Activated naive CD8-positive, alpha-beta T cell treated with anti-CD3 and anti-CD28 coated beads, Interleukin-2, amount 10 ng/mL, durations not matched to agents 7 days and 5 days (primary cell): ENCODE measurements at places on chromosomes 1 and 21. TPM values are rescaled to one million over a fixed set of nuclear protein-coding genes. Genes with fewer than 3 reads are reported as not detected.

DNA sequence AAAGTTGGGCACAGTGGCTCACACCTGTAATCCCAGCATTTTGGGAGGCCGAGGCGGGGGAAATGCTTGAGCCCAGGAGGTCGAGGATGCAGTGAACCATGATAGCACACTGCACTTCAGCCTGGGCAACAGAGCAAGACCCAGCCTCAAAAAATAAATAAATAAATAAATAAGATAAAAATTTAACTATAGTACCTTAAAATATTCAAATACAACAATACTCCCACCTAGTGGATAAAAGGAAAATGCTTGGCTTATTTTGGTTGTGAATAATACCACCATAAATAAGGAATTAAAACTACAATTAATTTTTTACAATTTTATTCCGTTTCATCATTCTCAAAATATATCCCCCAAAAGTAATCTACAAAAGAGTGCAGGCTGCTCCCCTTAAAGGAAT lies 8.1 kb downstream of the PSMG1 start:
- peaks cover 9% of the 10 kb centered on the region for H3K4me1 ChIP-seq
- no peak for DNase-seq
- H3K36me3 ChIP-seq: peaks cover 34% of the 10 kb centered on the region
- no peak overlapping the region for H3K4me3 ChIP-seq

DNA sequence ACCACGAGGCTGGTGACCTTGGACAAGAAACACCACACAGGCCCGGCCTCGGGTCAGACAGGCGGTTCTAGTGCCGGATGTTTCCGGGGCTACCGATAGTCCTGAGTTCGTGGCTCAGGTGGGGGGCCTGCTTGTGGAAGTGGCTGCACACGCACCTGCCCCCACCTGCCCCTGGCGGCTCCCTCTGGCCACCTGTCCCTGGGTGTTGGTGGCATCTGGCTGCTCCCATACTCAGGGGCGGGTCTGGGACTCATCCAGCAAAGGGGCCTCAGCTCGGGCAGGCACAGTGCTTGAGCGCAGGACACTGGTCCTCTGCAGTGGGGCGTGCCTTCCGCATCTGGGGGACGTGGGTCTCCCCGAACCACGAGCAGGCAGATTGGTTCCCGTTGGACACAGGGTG lies 33.6 kb downstream of the TP73 start:
- H3K4me3 ChIP-seq: no peak overlapping the region
- no peak for DNase-seq
- H3K27me3 ChIP-seq: peaks cover 4% of the 10 kb centered on the region
- no peaks in the 10 kb centered on the region for H3K4me1 ChIP-seq
- H3K36me3 ChIP-seq: no peaks in the 10 kb centered on the region
- H3K27ac ChIP-seq: no peak overlapping the region

- H3K27me3 ChIP-seq: no peaks in the 10 kb centered on the region
- H3K36me3 ChIP-seq: peaks cover 15% of the 10 kb centered on the region
- H3K27ac ChIP-seq: no peak overlapping the region
- no peak overlapping the region for H3K4me3 ChIP-seq
Observed at GRCh38 chr21:31284797-31285397, 59.2 kb downstream of the TIAM1 start.

DNA sequence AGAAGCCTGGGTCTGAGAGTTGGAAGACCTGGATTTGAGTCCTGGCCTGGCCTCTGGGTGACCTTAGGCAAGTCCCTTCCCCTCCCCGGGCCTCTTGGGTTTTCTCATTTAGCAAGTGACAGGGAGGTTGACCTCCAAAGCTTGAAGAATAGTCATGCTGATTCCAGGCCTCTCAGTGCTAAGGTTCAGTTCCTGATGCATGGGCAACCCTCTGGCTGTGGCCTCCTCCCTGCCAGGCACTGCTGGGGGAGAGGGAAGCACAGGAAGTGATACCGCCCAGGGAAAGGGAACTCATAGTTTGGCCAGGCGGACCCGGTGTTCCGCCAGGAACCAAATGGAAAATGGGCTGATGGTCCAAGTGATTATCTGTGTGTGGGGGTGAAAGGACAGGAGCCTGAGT lies 23.6 kb upstream of the WASF2 start:
- H3K27me3 ChIP-seq: no peaks in the 10 kb centered on the region
- peak overlapping the region; percentile 51 for H3K27ac ChIP-seq
- H3K4me3 ChIP-seq: no peak overlapping the region
- H3K4me1 ChIP-seq: peaks cover 8% of the 10 kb centered on the region
- no peak for DNase-seq

DNA sequence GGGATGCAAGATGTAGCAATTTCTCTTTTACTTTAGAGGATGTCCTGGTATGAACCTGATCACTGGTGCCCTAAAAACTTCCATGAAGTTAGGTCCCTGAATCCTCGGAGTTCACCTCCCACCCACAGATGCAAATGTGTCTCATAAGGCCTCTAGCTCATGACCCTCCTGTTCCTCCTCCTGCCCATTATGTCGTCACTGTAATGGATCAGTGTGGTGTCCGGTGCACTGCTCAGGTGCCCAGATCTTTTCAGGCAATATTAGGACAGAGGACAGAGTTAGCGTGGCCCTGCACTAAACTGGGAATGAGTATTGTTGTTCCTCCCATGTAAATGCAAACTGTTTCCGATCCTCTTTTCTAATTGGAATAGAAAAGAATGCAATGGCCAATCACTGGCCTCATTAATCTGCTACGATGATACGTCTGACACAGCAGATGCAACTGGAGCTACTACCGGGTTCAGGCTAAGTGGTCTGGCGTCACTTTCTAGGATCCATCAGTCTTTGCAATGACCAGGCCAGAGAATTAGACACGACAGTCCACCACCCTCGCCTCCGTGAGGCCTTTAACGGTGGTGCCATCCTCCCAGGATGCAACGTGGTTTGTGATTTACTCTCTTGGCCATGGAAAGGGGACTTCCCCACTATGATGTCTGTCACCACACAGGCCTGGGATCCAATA lies 3.4 kb upstream of the COL6A2 start:
- H3K4me3 ChIP-seq: no peak overlapping the region
- H3K36me3 ChIP-seq: peaks cover 4% of the 10 kb centered on the region
- H3K27me3 ChIP-seq: peaks cover 5% of the 10 kb centered on the region

DNA sequence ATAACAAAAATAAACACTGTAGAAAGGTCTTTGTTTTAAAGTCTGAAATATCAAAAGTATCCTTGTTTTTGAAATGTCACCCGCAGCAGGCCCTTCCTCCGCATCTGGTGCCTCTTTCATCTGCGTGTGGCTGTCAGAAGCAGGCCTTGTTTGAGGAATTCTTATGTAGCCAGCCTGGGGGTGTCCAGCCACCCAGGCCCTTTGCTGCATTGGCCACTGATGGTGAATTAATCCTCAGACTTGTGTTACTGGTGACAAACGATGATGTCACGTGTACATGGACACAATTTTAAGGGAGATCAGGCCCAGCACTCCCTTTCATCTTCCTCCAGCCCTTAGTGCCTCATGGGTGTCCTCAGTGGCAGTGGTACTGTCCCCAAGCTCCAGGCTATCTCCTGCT lies 208.0 kb upstream of the GALNT2 start:
- no peak for DNase-seq
- no peaks in the 10 kb centered on the region for H3K27me3 ChIP-seq
- H3K36me3 ChIP-seq: no peaks in the 10 kb centered on the region
- H3K27ac ChIP-seq: no peak overlapping the region

- peaks cover 30% of the 10 kb centered on the region for H3K4me1 ChIP-seq
- no peak for DNase-seq
- no peaks in the 10 kb centered on the region for H3K27me3 ChIP-seq
- H3K27ac ChIP-seq: peak overlapping the region; percentile 82
- H3K4me3 ChIP-seq: peak overlapping the region; percentile 56
- H3K36me3 ChIP-seq: peaks cover 4% of the 10 kb centered on the region
Observed at GRCh38 chr1:224333309-224333926, 3.4 kb upstream of the NVL start.

DNA sequence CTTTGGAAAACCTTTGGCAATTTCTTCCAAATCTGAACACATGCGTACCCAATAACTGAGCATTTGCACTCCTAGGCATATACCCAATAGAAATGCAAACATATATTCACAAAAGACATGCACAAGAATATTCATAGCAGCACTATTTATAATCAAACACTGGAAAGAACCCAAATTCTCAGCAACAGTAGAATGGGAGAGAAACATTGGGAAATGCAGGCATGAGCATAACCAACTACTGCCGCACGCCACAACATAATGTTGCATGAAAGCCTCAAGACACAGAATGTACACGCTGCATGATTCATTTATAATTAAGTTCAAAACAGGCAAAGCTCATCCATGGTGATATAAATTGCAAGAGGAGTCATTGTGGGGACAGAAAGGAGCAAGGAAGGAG lies 69.5 kb upstream of the FBXO28 start:
- H3K36me3 ChIP-seq: no peaks in the 10 kb centered on the region
- H3K27me3 ChIP-seq: peaks cover 12% of the 10 kb centered on the region
- H3K4me1 ChIP-seq: no peaks in the 10 kb centered on the region
- H3K4me3 ChIP-seq: no peak overlapping the region
- no peak for DNase-seq

The KRTAP12-2 gene
- total RNA-seq: not detected

The ARHGEF16 gene
- not detected for total RNA-seq

The PRR9 gene
- not detected for total RNA-seq

The SEMA6C gene
- 6.0 TPM for total RNA-seq

The COL11A1 gene
- not detected for total RNA-seq

The FAM89A gene
- 7.6 TPM for total RNA-seq

The ZNF593OS gene
- not detected for total RNA-seq

The SPRR5 gene
- not detected for total RNA-seq
